ENCODE measurements at places on chromosomes 6 and 20. TPM values are rescaled to one million over a fixed set of nuclear protein-coding genes. Genes with fewer than 3 reads are reported as not detected.

GRCh38 chr6:134938896-134939295 is 11.0 kb downstream of the ALDH8A1 start:
- no peak for DNase-seq

DNA sequence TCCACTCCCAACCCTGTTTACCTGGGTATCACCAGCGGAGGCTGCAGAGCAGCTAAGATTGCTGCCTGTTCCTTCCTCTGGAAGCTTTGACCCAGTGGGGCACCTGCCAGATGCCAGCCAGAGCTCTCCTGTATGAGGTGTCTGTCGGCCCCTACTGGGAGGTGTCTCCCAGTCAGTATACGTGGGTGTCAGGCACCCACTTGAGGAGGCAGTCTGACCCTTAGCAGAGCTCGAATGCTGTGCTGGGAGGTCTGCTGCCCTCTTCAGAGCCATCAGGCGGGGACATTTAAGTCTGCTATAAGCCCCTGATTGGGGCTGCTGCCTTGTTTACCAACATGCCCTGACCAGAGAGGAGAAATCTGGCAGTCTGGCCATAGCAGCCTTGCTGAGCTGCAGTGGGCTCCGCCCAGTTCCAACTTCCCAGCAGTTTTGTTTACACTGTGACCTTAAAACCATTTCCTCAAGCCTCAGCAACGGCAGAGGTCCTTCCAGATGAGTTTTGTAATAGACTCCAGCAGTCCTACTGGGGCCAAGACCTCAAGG is 2.8 kb downstream of the RAET1E start:
- no peak for DNase-seq

Gene TGM3
- total RNA-seq: not detected

- DNase-seq: no peak
Observed at GRCh38 chr6:114084327-114084890, 113.5 kb upstream of the HDAC2 start.

GRCh38 chr6:124970243-124970642 is 8.0 kb downstream of the RNF217 start:
- DNase-seq: no peak

DNA sequence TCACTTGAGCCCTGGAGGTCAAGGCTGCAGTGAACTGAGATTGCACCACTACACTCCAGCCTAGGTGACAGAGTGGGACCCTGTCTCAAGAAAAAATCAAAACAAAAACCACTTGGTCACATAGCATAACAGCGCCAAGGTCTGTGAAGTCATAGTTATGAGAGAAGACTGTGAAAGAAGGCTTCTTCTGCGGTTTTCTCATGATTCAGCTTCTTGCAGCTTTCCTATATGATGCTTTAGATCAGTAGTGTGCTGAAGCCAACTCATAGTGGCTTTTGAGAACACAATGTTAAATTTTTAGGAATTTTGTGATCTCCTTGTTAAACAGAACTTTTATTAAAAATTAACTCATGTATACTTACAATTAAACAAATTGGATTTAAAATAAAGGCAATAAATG is 136.2 kb upstream of the GLP1R start:
- no peak for DNase-seq

DNA sequence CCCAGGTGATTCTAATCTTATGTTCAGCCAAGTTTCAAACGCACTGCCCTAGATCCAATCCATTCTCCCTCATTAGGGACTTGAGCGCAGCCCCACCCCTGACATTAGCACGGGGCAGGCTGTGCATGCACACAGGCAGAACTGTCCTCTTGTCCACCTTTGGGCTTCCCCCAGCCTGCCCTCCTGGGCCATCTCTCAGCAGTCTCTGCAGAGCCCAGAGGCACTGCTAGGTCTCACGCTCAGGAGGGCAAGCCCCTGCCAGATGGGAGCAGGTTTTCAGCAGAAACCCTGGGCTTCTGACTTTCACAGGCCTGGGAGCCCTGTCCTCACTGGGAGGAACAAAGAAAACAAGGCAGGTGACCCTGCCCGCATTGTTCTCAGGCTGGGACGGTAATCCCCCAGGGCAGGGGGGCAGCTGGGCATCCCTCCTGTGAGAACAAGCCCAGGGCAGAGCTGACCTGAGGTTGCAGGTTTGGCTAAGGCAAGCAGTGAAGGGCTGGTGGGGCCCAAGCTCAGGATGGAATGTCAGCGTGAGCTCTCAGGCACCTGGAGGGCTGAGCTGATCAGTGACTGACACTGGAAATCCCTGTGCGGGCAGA is 24.5 kb downstream of the KCNK5 start:
- no peak for DNase-seq

Gene IYD
- not detected for total RNA-seq

DNA sequence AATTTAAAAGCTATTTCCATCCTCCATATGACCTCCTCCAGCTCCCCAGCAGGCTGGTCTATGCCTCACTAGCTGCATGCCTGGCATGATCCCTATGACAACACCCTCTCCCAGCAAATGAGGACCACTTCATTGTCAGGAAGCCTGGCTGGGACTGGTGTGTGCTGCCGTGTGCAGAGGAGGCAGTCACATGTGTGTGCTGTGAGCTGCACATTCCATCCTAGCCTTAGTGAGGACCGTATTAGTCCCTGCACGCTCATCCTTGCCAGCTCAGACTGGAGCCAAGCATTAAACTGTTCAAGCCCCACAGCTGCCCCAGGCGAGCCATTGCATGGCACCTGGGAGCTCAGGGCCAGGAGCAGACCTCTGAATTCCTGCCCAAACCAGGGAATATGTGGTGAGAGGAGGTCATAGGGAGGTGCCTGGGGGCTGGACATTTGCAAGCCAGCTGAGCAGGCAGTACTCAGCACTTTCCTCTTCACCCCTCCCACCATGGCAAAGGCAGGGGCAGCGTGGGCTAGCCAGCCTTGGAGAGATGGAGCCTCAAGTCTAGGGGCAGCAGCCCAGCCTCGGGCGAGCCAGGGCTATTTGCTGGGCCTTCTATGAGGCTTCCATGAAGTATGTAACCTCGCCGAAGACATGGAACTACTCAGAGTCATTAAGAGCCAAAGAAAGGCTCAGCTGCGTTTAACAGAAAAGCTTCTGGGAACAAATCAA is 8.7 kb upstream of the CCN5 start:
- DNase-seq: no peak

DNA sequence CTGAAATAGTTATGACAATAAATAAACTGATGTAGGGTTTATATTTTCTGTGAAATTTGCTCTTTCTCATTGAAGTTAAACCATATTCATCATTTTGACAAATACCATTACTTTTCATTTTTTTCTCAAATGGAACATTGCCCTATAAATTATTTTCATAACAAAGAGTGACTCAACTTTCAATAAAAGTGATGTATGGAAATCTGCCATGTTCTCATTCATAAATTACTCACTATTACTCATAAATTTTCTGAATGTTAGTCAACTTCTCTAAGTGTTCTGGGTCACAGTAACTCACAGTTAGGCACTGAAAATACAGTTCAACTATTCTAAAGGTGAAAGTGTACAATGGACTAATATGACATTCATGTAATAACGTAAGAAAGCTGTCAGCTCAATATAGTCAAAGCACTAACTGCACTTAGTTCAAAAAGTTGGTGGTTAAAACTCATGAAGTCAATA is 19.0 kb upstream of the STX11 start:
- DNase-seq: no peak

DNA sequence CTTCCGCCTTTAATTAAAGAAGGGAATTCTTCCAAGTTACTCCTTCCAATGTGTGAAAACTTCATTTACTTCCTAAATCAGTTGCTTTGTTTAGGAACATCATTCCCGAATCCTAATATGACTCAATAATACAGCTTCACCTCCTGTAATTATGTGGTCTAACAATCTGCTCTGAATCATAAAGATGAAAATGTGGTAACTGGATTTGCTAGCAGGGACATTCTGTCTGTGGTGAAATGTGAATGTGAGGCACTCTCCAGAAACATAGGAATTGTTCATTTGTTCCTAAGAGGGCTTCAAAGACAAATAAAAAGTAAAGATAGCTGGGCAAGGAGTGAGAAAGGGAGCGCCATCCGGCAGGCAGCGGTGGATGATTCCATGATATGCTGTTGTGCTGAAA is 678.1 kb downstream of the KIF16B start:
- DNase-seq: no peak

DNA sequence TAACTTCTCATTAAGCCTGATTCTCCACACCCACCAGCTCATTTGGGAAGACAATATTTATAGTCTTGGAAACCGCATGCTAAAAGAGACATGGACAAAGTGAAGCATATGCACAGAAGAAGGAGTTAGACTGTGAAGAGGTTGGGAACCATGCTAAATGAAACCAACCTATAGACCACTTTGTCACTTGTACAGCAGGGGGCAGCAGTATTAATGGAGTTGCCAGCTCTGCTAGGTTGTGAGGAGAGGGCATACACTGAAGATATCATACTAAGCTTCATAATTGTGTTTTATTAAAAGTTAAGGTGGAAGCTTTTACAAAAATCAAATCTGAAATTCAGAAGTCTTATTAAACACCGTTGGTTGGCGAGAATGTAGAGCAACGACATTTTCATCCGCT is 38.3 kb upstream of the HMGCLL1 start:
- peak; percentile 73 for DNase-seq

Gene CDSN
- total RNA-seq: not detected

Gene PTPRK
- total RNA-seq: 36.5 TPM

- DNase-seq: no peak
Observed at GRCh38 chr6:81929828-81930227, 177.3 kb upstream of the TENT5A start.

Gene CYP39A1
- total RNA-seq: 0.56 TPM

Gene DCDC2
- total RNA-seq: 1.9 TPM

DNA sequence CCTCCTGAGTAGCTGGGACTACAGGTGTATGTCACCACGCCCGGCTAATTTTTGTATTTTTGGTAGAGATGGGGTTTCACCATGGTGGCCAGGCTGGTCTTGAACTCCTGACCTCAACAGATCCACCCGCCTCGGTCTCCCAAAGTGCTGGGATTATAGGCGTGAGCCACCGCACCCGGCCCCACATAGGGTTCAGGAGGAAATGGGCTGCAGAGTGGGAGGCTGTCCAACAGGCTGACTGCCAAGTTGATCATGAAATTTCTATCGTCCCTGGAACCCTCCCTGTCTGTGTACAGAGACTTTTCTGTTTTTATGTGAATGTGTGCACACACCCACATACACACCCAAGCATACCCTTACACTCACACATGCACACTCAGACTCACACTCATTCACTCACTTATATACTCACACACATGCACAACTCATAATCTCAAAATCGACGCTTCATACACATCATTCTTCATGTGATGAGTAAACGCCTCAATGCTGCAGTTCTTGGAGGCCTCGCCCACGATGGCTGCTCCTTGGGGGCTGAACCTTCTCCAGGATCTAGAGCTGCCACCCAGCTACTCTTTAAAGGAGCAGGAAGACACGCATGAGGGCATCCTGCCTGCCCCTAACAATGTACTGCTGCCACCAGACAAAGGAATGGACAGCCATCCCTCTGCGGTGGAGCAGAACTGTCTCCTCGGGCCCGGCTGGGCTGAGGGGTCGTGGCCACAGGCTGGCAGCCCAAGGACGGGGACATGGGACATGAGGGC is 35.6 kb downstream of the SUN5 start:
- DNase-seq: no peak

DNA sequence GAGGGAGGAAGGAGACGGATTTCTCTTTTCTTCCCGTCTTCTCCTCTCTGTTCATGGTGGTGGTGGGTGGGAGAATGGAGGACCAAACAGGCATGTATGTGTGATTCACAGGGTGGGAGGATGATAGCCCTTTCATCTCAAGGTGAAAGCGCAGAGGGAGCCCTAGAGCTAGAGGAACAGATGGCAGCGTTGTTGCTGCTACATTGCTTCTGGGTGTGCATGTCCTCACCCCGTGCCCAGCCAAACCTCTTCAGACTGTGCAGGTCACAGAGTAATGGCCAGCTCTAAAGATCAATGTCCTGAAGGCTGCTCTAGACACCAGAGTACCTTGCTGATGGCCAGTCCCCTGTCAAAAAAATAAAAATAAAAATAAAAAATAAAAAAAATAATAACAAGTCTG is 301.8 kb downstream of the TBC1D7 start:
- DNase-seq: no peak

Gene BEND6
- total RNA-seq: 0.59 TPM

DNA sequence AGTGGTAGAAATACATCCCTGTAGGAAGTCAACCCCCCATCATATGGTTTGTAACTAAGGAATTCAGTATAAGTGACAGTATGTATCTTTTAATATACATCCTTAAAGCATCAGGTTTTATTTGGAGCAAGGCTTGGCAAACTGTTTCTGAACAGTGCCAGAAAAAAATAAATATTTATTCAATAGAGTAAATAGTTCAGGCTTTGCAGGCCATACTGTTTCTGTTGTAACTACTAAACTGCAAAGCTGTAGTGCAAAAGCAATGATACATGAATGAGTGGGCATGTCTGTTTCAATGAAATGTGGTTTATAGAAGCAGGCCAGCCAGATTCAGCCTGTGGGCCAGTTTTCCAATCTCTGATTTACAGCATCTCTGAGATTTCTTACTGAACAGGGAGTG is 977 bp downstream of the MEI4 start:
- DNase-seq: no peak

GRCh38 chr6:152651986-152652385 is 14.8 kb upstream of the SYNE1 start:
- no peak for DNase-seq

- no peak for DNase-seq
Observed at GRCh38 chr20:60559462-60559861, 601.2 kb downstream of the CDH26 start.

DNA sequence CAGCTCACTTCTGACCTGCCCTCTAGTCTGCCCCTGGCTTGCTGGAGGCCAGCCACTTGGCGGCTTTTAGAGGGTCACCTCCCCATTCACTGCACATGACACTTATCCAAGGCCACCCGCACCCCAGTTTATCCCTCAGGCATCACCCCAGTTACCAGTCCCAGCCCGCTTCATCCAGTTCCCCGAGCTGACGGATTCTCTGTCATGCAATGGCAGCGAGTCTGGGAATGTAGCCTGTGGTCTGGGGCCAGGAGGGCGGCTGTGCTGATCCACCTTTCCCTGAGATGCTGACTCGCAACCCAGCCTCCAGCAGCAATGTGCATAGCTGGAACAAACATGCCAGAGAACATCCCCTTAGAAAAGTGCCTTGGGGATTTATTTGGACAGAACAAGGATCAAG is 25.8 kb downstream of the SYNDIG1 start:
- DNase-seq: no peak

DNA sequence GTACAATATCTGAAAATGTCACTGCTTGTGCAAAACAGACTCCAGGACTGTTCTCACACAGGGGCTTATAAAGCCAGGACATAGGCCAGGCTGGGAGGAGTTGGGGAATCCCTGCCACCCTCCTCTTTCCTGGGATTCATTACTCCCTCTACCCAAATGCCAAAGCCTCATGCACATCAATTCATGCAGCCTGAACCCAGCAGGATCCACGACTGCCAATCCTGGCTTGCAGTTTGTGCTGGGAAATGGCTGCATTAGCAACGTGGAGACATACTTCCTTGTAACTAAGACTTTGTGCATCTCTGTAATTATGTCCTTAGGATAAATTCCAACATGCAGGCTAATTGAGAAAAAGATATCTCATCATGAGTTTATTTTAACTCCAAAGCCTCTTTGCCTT is 143.8 kb downstream of the SYCP2 start:
- DNase-seq: no peak

- DNase-seq: peak; percentile 80
Observed at GRCh38 chr20:25178563-25179438, 16.7 kb upstream of the ENTPD6 start.

- DNase-seq: no peak
Observed at GRCh38 chr6:17349427-17349826, 44.0 kb upstream of the CAP2 start.

Gene FAM83C
- total RNA-seq: not detected

Gene COL19A1
- 39.9 TPM for total RNA-seq

Gene ABHD16B
- not detected for total RNA-seq

GRCh38 chr6:45442716-45443115 is 65.0 kb upstream of the SUPT3H start:
- DNase-seq: no peak

Gene PGBD1
- total RNA-seq: 3.2 TPM

Measured in SK-MEL-5 (cell line).